ENCODE measurements at places on chromosomes 6 and 20. TPM values are rescaled to one million over a fixed set of nuclear protein-coding genes. Genes with fewer than 3 reads are reported as not detected.

Gene GGT7
- 34.5 TPM for total RNA-seq

Gene MACROD2
- total RNA-seq: 3.5 TPM

Gene EMILIN3
- total RNA-seq: 5.8 TPM

Gene POU5F1
- total RNA-seq: 2,735 TPM

Gene NOX3
- 0.09 TPM for total RNA-seq

Gene SLC16A10
- total RNA-seq: 14.9 TPM

Gene VSTM2L
- total RNA-seq: 1.9 TPM

Gene GSS
- total RNA-seq: 47.3 TPM

Gene CAP2
- 7.2 TPM for total RNA-seq

Gene SOX12
- total RNA-seq: 59.1 TPM

Gene TRIM15
- total RNA-seq: 0.35 TPM

Gene TRIM39
- total RNA-seq: 22.7 TPM

Gene MAP1LC3A
- 11.3 TPM for total RNA-seq

Gene UBD
- 0.15 TPM for total RNA-seq

Gene TOX2
- total RNA-seq: 1.9 TPM

Gene AVP
- total RNA-seq: 0.50 TPM

Gene SAMD5
- total RNA-seq: 0.21 TPM

Gene ENPP1
- 30.8 TPM for total RNA-seq

- DNase-seq: no peak
These were observed 2.8 kb downstream of the ACSS1 start for GRCh38 chr20:25054995-25055629.

GRCh38 chr6:67009818-67010217 lies 1302.8 kb upstream of the EYS start:
- DNase-seq: peak; percentile 19

DNA sequence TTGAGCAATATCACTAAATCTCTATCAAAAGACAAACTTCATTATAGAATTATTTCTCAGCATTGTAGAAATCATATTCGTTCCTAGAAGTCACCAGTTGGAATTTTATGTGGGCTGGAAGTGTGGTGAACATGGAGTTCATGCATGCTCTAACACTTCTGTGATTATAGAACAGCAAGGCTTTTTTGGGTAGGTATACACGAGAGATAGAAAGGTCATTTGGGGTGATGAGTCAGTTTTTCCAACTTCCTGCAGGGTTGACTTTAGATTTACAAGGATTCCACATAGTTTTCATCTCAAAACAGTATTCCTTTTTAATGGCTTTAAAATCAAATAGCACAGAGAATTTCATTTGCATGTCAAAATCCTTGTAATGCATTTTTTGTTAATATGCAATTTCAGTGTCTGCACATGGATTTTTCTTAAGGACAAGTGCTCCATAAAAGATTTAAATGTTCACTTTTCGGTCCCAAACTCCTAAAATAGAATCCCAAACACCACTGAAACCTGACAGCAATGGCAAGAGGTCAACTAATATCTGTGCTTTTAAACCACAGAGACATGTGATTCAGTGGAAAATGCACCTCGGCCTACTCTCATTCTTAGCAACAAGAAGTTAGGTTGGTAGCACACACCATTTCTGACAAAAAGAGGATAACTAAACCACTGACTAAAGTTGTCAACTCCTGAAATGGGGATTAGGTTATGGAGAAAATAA lies 211.0 kb downstream of the MOXD1 start:
- no peak for DNase-seq

DNA sequence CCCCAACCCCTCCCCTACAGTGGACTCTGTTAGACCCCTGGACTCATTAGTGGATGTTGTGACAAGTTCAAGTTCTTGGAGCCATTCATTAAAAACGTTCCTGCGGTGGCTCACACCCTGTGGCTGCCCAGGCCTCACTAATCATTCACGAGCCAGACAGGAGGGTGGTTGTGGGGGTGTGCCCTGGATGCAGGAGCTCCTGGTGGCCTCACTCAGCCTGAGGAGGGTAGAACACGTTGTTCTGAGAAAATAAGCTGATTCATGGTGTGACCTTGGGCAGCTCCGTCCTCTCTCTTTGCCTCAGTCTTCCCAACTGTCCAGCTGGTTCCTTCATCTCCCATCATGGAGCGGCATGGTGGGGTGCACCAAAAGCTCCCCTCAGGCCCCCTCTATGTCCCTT lies 16.7 kb downstream of the SLC13A3 start:
- DNase-seq: no peak

DNA sequence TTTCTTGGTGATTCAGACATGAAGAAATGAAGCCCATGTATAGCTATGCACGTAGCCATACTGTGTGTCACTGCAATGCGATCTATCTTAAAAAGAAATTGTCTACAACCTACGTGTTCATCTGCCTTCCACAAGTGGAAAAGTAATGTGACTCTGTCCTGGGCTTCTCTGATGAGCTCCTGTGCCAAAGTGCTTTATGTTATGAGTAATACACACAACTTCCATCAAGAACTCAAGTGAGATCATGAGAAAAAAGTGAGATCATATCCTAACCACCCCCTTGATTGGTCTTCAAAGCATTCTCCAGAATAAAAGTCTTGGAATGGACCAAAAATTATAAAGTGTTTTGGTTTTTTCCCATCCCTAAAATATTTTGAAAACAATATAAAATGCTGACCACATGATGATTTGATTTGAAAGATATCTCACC lies 114.3 kb downstream of the DST start:
- no peak for DNase-seq

DNA sequence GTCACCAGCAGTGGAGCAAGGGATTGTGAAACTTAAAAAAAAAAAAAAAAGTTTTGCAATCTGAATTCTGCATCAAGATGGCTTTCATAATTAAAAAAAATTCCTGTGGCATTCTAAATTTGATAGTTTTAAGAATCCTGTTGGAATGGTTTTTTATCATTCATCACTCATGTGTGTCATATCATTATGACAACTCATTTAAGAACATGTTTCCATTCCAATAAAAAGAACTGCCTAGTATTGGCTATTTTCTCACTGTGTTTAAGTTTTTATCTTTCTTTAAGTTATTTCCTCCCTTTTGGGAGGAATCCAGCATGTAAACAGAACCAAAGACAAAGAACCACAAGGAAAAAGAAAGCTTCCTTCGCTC lies 26.2 kb upstream of the RHAG start:
- DNase-seq: no peak

- no peak for DNase-seq
These were observed 31.2 kb upstream of the SMIM28 start for GRCh38 chr6:138346302-138347195.

DNA sequence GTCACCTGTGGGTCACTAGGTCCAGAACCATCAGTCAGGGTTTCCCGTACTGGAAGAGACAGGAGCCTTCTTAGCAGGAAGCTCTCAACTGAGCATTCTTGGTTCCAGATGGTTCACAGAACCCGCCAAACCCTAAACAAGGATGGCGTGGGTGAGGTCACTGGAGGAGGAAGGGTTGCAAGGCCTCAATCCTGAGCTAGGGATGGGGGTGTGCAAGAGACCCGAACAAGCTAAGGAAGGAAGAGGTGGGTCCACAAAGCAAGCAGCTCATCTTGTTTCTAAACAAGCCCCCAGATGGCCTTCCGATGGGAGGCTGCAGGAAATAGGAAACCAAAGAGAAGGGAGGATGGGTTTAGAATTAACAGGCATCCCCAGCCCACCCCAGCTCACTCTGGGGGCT lies 92.7 kb downstream of the PREX1 start:
- no peak for DNase-seq

DNA sequence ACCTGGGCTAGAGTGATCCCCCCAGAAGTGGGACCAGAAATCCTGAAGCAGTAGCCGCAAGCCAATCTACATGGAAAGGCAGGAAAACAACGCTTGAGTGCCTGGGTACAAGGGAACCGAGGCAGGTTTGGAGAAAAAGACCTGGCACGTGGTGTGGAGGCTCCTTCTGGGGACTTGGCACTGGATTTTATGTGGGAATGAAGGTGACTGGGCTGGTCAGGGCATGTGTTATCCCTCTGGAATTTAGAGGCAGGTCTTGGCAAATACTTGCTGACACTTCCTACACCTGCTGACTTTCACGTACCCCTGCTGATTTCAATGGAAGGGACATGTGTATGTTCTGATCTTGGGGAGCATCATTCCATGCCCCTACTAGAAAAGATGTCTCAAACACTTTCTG lies 25.0 kb upstream of the FAM217A start:
- no peak for DNase-seq

DNA sequence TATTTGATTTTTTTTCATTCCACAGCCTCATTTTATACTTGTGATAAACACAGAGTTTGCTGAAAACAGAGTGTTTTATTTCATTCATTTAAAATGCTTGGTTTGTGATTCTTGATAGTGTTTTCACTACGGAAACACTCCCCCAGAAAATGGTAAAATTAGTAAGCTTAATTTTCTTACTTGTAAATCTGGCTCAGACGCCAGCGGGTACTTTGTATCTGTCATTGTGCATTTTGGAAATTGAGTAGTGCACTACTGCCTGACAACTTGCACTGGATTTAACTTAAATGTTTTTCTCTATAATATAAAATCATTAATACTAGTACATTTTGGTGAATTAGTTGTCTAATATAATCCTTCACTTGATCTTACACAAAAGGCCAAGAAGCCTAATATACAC lies 37.0 kb upstream of the HINT3 start:
- no peak for DNase-seq

DNA sequence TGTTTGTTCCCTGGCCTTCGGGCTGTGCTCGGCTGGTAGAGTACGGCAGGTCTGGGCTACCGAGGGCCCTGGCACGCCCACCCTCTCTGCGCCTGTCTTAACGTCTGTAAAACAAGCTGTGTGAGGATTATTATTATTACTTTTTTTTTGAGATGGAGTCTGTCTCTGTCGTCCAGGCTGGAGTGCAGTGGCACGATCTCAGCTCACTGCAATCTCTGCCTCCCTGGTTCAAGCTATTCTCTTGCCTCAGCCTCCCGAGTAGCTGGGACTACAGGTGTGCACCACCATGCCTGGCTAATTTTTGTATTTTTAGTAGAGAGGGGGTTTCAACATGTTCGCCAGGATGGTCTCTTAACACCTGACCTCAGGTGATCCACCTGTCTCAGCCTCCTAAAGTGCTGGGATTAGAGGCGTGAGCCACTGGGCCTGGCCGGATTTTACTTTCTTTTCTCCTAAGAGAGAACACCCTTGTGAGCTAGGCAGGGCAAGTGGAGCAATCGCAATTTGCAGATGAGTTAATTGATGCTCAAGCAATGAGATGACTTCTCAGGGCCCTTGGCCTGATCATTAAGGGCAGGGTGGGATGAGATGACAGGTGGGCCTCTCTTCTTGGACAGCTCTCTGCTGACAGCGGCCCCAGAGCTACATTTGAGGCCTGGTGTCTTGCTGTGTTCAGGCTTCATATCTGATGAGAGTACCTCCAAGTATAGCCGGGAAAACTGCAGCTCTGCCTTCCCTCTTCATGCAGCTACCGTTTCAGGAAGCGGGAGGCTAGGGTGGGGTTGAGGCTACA lies 859 bp upstream of the SMIM29 start:
- no peak for DNase-seq

- DNase-seq: no peak
These were observed 117.5 kb upstream of the HMGCLL1 start for GRCh38 chr6:55696501-55696900.

- no peak for DNase-seq
These were observed 112.8 kb downstream of the INSM1 start for GRCh38 chr20:20480689-20481088.

DNA sequence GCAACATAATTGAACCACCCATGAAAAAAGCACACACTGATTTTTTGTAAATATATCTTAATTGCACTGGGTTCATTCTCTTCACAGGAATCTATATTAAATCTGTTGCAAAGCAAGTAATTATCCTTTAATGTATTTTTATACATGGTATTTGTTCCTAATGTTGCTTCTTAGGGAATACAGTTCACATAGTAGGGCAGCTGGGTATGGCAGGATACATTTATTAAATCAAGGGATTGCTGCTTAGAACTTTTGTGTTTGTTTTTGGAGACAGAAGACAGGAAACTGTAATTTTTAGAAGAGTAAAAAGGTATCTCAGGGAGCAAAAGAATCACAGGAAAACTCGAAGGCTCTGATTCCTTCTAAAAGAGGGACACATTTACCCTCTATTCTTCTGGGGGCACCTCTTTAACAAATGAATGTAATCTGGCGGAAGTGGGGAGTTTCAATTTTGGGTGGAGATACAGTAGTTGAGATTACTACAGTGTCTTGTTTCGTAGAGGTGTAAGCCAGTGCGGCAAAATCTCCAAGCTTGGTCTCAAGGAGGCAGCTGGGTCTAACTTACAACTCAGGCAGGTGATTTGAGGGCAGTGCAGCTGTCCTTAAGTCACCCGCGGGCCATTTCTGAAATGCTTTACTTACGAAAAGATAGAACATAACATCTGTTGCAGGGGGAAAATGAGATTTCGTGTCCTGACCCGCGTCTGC lies 812 bp upstream of the SMIM13 start:
- no peak for DNase-seq

- DNase-seq: no peak
These were observed 105.2 kb downstream of the SMOC2 start for GRCh38 chr6:168546151-168546550.

DNA sequence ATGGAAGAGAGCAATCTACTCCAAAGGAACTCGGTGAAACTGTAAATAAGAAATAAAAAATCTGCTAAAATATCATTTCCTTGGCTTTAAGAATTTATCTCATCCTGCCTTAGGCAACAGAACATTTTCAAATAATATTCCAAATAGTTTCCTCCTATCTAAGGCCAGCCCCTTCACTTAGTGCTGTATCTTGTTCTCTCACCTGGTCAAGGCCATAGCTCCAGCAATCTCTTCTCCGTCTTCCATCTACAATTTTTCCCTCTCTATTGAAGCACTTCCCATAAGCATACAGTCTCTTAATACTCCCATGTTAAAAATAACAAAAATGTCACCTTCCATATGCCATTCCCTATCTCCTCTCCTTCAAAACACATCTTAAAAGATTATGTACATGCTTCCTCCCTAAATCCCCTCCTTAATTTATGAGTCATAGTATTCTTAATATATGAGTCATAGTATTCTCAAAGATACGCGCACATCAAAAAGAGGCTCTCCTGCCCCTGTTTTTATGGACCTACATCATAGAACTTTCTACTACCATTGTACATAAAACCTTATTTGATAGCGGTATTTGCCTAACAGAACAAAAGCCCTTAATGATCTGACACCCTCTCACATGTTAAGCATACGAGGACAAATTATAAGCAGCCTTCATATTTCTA lies 146.9 kb downstream of the PDE10A start:
- no peak for DNase-seq

- no peak for DNase-seq
These were observed 15.7 kb downstream of the PAQR8 start for GRCh38 chr6:52377538-52378221.

GRCh38 chr6:144007478-144008119 lies 460 bp downstream of the PLAGL1 start:
- DNase-seq: no peak

GRCh38 chr6:39792540-39793450 lies 619 bp downstream of the DAAM2 start:
- no peak for DNase-seq

DNA sequence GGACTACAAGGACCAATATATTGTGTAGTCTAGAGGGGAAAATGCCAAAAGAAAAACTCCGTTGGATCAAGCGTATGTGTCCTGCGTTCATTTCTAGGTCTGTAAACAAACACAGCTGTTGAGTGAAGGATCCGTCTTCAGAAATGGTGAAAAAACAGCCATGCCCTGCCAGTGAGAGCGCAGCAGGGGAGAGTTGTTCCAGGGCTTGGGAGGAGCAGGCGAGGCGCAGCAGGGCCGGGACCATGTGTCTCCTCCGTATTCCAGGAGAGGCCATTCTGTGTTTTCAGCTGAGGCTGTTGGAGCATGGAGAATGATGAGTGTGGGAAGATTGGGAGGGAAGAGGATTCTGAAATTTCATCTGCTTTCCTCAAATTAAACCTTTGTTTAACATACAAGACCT lies 38.0 kb downstream of the BMP6 start:
- DNase-seq: no peak

GRCh38 chr6:67881706-67882065 lies 753.4 kb upstream of the ADGRB3 start:
- no peak for DNase-seq

Measured in WTC11 (cell line).